ENCODE measurements at places on chromosomes 6 and 20.

- no peak for DNase-seq
Measured at GRCh38 chr20:48492715-48493070, 335.1 kb downstream of the PREX1 start.

- DNase-seq = no peak
Measured at GRCh38 chr20:61727761-61728160, 337.9 kb downstream of the TAF4 start.

DNA sequence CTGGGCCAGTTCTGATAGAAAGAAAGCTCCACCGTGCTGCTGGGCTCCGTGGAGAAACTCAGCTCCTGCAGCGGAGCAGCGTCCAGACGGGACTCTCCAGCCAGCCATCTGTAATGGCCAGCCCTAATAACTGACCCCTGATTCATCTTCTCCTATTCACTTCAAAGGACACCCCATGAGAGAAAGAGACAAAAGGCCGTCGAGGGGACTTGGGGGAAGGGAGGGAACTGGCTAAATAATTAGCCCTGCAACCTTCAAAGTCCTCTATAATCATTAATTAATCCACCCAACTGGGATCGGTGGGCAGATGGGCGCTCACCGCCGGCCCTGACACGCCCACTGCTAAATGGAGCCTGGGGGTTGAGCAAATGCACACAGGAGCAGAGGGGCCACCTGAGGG, 512.4 kb downstream of the CD83 start:
- DNase-seq = no peak

DNA sequence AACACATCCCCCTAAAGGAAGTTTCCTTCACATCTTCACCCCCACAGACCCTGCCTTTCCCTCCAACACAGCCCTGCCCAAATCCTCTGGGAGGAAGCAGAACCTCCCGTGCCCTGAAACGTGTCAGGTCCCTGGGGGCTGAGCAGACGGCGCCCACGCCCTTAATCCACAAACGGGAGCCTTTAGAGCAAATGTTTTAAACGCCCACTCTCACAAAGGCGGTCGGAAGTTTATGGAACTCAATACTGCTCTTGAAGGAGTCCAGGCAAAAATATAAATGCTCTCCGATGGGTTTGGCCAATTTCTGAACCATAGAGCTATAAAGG, 237.1 kb upstream of the AFDN start:
- DNase-seq = no peak

- no peak for DNase-seq
Measured at GRCh38 chr20:58987790-58988564, 6.9 kb downstream of the NELFCD start.

- no peak for DNase-seq
Measured at GRCh38 chr6:135938576-135939207, 87.2 kb downstream of the PDE7B start.

GRCh38 chr20:33163856-33164762, 3.9 kb upstream of the BPIFA2 start:
- DNase-seq = no peak

- DNase-seq = no peak
Measured at GRCh38 chr6:147503587-147503986, 4.9 kb upstream of the SAMD5 start.

- no peak for DNase-seq
Measured at GRCh38 chr6:137849981-137850714, 16.9 kb upstream of the TNFAIP3 start.

DNA sequence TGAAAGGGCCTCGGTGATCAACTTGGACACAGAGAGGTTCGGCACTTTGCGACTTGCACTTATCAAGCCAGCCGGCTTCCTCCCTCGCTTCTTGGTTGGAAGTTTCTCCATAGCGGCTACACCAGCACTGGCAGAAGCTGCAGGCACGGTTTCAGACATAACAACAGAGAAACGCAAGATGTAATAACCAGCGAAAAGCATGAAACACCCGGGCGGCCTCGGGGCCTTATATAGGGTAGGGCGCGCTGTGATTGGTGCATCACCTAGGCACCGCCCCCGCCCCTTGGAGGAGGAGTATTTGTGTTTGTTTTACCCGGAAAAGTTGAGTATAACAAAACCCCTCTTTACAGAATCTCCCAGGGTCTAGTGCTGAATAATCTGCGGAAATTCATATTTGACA, 20.7 kb downstream of the HFE start:
- no peak for DNase-seq

- no peak for DNase-seq
Measured at GRCh38 chr6:109609737-109610136, 81.3 kb downstream of the AK9 start.

DNA sequence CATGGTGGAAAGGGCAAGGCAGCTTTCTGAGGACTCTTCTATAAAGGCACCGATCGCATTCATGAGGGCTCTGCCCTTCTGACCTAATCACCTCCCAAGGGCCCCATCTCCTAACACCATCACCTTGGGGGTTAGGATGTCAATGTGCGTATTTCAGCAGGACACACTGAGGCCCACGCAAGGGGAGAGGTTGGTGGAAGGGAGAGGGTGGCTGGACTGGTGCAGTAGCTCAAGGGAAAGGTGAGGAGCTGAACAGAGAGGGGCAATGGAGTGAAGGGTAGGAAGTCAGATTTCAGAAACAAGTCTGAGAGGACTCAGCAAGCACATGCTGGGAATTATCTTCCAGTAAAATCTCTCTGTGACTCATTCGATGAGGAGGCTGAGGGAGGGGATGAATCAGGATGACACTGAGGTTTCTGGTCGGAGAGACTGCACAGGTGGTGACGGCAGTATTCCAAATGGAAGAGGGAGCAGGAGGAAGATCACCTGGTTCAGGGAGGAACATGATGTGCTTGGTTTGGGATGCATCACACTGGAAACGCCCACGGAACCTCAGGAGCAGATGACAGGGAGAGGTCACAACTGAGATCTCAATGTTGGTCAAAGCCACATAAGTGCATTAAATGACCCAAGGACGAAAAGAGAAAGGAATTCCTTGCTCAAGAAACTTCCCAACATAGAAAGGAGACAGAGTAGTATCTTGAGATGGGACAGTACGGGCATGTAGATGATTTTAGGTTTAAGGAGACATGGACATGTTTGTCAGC, 67.1 kb downstream of the TFAP2A start:
- DNase-seq = peak; percentile 27

- DNase-seq = no peak
Measured at GRCh38 chr6:125222531-125223455, 69.2 kb downstream of the TPD52L1 start.

- DNase-seq = no peak
Measured at GRCh38 chr6:9398767-9399373, 963.5 kb upstream of the SLC35B3 start.

DNA sequence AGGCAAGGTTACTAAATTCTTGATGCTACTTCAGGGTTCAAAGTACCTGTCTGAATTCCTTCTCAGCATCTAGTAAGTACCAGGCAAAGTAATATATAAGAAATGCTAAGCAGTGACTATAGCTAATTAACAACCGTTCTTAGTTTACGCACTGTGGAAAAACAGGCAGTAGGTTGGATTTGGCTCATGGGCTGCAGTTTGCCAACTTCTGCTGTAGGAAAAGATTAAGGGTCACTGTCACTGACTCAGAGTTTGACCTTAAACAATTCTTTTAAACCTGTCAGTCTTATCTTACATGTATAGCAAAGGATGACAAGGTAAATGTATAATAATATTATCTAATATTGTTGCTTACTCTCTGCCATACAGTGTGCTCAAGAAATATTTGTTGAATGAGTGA, 42.3 kb downstream of the CTNNBL1 start:
- DNase-seq = no peak

GRCh38 chr6:167707686-167708500, 118.8 kb upstream of the AFDN start:
- DNase-seq = no peak

DNA sequence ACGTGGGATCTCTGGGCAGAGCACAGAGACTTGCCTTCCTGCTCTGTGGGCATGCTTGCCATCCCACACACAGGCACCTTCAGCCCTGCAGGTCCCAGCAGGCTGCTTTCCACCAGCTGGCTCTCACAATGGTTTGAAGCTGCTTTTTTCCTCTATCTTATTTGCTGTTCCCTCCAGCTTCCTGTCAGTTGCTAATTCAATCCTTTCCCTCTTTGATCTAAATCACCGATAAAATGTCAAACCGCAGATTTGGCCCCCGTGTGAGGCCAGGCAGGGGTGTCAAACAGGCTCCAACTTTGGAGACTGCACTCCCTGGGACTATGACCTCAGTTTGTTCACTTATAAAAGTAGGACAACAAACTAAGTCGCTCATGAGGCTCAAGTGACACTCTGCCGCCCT, 40.6 kb upstream of the PCMTD2 start:
- DNase-seq = no peak

DNA sequence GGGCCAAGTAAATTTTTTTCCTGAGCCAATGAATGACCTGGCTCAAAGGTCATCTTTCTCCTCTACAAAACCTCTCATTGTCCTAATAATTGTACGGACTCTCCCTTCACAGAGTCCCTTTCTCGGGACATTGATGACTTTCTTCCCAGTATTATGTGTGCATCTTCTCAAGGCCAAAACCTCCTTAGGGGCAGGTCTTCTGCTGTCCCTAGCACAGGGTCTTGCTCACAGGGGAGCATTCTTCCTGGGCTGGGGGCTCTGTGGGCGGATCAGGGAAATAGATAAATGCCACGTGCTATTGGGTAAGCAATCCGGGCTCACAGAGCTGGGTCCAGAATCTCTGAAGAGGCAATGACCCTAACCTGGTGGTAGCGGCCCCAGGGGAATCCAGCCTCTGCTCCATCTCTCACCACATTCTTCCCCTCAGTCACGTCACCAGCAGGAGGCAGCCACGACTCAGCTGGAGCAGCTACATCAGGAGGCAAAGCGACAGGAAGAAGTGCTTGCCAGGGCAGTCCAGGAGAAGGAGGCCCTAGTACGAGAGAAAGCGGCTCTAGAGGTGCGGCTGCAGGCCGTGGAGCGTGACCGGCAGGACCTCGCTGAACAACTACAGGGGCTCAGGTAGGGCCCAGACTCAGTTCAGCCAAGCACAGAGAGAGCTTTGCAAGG, 23.5 kb downstream of the CEP250 start:
- no peak for DNase-seq

GRCh38 chr6:47168180-47168579, 126.0 kb upstream of the ADGRF1 start:
- peak; percentile 98 for DNase-seq

DNA sequence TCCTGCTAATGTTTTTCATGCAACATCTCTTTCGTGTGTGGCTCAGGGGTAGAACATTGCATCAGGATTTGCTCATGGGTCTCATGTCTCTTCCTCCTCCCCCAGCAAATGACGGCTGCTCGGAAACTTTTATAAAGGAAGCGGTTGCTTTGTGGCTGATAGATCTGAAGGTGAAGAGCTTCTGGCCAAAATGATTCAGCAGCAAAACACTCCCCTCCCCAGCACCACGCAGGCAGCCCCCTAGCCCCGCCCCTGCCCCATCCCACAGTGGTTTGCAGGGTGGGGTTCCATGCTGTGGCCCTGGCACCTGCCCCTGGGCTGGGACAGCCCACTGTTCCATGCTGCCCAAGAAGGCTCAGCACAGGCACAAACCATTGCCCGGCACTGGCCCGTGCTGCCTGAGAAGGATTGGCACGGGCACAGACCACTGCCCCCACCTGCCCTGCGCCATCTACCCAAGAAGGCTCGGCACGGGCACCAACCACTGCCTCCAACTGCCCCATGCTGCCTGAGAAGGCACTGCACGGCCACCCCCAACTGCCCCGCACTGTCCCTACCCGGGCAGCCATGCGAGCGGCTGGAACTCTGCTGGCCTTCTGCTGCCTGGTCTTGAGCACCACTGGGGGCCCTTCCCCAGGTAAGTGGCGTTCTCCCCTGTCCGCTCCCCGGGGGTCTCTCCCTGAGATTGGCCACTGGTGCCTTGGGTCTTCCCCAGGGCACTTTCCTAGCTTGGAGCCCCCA, at the start of gene CST7:
TSS of gene CST7 (plus strand) at position 331 of the 741 bp plus-strand sequence. CDS start at position 568, 237 bp downstream.
- no peak for DNase-seq

- DNase-seq = no peak
Measured at GRCh38 chr6:151131324-151132007, 108.3 kb upstream of the AKAP12 start.

DNA sequence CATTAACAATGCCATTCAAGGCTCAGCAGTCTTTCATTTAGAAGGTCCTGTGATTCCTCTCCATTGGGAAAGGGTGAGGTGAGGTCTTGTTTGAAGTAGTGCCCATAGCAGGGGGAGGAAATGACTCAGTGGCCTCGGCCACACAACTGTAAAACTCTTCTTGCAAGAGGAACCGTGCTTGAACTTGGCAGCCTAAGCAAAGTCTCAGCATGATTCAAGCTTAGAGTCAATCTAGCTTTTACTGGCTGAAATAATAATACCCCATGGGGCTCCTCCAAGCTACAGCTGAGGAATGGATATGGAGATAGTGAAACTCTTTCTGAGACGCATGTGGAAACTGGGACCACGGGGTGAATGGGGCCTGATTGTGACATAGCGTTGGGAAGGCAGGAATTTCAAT, 428.2 kb downstream of the BMP2 start:
- no peak for DNase-seq

GRCh38 chr20:50545126-50545525, 34.9 kb downstream of the PTPN1 start:
- DNase-seq = no peak

DNA sequence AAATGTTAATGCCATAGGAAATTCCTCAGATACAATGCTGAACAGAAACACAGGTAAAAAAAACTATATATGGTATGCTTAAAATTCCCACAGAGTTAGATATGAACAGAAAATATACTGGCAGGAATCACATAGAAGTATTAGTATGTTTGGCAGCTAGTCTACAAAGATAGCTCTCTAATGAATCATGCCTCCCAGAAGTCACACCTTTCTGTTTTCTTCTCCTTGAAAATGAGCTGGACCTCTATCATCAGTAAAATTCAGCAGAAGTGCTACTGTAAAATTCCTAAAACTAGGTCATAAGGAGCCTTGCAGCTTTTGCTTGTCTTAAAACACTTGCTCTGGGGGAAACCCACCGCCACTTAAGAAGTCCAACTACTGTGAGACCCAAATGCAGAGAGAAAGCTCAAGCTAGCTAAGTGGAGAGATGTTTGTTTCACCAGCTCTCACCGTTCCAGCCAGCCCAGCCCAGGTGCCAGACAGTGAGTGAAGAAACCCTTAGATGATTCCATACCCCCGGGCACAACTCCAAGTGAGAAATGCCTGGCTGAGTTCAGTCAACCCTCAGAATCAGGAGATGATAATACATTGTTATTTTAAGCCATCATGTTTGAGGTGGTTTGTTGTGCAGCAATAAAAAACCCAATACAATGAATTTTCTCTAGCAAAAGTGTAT, 43.0 kb downstream of the TSPYL4 start:
- DNase-seq = no peak

- peak; percentile 60 for DNase-seq
Measured at GRCh38 chr20:4014031-4014474, 1.3 kb downstream of the RNF24 start.

GRCh38 chr20:36279362-36279761, 26.8 kb upstream of the DLGAP4 start:
- no peak for DNase-seq

All from amniotic stem cell (primary cell).